ENCODE measurements at places on chromosomes 3 and 15.

GRCh38 chr3:124576565-124577493 lies 153.4 kb upstream of the UMPS start:
- no peak for DNase-seq

DNA sequence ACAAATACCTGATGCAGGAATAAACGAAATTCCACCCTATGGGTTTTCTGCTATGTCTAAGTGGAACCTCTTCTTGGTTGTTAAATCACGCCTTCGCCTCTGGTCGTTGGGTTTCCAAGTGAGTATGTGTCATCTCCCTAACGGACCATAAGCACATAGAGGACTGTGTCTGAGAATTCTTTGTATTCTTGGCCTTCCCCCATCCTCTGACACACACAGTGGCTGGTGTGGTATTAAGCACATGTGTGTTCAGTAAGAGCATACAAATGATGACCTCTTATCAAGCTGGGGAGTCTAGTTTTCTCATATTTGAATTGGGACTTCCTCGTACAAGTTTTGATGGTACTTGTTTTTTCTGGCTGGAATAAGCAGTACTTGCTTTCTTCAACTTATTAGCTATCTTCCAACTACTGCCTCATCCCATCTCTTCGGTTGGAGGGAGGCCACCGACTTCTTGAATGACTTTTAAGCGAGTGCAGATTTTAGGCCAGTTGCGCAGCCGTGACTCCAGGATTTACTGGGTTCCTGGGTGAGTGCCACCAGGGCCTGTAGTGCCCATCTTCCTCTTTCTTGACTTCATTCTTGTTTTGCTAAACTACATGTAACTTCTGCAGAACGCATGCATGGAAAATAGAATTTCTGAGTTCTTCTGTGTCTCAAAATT lies 240.2 kb downstream of the ADAMTS17 start:
- no peak for DNase-seq

GRCh38 chr3:155984791-155985417 lies 114.5 kb downstream of the GMPS start:
- no peak for DNase-seq

DNA sequence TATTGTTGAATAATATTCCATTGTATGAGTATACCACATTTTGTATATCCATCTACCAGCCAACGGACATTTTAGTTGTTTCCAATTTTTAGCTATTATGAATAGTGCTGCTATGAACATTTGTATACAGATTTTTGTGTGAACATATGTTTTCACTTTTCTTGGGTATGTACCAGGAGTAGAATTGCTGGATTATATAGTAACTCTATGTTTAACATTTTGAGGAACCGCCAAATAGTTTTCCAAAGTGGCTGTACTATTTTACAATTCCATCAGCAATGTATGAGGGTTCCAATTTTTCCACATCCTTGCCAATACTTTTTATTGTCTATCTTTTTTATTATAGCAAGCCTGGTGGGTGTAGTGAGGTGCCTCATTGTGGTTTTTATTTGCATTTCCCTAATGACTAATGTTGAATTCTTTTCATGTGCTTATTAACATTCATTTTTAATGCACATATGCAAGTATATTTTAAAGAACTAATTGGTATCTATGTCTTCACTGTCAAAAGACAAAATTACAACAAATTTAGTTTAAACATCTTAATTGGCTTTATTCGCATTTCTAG lies 77.5 kb upstream of the PIAS1 start:
- DNase-seq: no peak

DNA sequence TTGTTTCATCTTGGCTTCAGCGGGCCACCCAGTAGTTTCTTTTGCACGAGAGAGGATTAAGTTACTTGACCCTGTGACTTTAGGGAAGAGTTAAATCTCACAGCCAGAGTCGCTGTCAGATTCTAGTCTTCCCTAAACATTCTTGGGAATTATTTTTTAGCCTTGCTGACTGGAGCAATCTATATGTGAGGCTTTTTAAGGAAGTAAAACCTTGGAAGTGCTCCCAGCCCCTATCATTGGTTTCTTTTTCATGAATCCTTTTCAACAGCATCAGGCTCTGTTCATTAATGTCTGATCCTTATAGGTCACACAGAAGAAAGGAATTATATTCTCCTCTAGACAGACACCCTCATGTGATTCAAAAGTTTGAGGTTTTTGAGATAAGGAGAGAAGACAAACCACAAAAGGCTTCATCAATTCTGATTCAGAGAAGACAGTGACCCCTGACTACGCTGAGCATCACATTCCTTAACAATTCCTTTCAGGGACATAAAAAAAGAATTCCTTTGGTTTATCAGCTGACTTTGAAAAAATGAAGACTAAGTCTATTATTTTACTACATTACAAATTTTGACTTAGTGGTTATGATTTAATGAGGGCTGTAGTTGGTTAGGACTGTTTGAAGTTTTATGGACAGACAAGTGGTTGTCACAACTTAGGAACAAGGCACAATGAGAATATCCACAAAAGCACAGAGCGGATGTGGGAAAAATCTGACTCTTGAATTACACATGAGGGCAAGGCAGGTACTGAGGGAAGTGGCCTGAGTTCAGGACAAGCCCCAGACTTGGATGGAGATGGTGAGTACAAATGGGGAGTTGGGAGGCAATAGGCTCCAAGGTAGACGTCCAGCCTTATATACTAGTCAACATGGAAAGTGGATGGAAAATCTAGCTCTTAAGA lies 171.1 kb upstream of the STT3B start:
- DNase-seq: no peak

DNA sequence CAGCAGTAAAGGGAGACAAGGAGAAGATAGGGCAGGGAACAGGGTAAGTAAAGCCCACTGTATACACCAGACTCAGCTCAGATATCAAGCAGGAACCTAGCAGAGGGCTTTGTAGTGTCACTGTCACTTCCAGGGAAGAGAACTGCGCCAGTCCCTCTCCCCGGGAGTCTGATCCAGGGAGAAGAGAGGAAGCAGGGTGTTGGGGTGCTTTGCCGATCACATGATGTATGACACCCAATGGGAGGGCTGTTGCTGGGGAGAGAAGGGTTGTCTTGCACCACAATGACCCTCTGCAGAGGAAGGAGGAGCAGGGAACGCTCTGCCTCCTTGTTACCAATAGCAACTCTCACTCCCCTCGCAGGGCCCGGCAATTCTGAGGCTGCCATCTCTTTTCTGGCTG lies 147.2 kb upstream of the SLC2A2 start:
- no peak for DNase-seq

Measured in stimulated activated CD8-positive, alpha-beta memory T cell treated with anti-CD3 and anti-CD28 coated beads, Interleukin-4, amount 100 ng/mL, for 4 hours (primary cell).